CD4-positive, alpha-beta T cell treated with Interleukin-1 beta for 1 hour (primary cell): ENCODE measurements at places on chromosomes 4 and X.

DNA sequence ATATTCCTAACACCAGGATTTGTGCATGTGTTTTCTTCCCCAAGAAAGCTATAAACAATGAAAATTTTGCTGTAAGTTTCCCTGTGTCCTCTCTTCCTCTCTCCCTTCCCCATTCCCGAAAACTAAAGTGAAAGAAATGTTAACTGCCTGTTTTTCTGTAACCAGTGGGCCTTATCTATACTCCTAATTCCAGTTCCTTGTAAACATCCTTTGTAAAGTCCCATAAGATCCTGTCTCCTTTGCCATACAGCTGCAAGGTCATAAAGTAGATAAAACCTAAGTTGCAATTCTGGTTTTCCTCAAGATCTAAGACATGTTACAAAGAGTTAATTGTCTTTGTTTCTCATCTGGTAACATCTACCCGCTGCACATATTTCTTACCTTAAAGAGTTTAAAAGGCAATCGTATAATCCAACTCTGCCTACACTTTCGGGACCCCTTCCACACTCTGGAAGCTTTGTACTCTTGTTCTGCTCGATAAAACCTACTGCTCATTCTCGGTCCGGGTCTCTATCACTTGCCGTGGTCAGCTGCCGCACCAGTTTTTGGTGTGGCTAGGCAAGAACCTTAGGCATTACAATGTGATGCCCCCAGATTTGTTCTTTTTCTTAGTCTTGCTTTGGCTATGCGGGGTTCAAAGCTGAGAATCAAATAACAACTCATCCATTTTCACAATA is 20.5 kb downstream of the UGT2B7 start:
- no peak for DNase-seq

DNA sequence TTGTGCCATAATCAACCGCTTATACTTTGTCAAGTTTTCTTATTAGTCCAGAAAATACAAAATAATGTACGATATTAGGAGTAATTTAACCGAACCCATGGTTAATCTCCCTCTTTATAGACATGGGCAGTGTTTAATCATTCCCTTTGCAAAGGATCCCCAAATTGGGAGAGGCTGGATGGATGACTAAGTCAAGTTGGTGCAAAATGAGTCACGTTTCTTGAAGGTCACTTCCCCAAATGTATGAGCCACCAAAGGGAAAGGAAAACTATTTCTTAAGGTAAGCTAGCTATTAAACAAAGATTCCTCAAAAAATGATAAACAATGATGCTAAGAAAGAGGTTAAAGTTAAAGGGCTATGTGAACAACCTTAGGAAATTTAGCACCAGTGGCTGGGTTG is 17.5 kb downstream of the MAML3 start:
- no peak for DNase-seq

DNA sequence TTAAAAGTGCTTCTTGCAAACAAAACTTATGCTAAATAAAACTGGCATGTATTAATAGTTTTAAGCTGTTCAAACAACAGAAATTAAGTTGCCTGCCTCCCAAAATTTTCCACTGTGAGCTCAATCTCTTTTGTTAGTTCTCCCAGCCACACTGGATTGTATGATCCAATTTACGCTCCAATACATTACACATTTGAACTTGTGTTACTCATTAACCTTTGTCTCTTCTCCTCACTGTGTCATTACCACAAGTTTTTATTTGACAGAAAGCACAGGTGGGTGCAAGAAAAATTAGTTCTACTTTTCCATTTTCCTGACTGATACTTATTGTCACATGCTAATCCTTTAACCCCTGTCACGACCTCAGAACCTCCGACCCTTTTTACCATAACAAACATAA is 55.5 kb downstream of the SHISA3 start:
- DNase-seq, result no peak

DNA sequence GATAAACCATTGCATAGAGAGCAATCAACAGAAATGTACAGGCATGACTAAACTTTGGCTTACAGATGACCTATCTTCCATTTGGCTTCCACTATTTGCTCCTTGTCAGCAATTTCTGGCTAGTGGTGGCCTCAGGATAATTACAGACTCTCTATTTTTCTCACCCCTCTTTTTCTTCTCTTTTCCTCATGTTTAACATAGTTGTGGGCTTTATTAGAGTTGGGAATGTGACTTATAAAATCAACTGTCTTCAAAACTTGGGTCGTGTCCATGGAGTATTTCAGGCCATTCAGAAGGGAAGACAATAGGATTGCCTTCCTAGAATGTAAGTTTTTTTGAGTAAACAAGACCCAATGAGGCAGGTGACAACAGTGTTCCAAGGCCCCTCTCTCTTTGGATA is 236.2 kb downstream of the FRAS1 start:
- DNase-seq, result no peak

DNA sequence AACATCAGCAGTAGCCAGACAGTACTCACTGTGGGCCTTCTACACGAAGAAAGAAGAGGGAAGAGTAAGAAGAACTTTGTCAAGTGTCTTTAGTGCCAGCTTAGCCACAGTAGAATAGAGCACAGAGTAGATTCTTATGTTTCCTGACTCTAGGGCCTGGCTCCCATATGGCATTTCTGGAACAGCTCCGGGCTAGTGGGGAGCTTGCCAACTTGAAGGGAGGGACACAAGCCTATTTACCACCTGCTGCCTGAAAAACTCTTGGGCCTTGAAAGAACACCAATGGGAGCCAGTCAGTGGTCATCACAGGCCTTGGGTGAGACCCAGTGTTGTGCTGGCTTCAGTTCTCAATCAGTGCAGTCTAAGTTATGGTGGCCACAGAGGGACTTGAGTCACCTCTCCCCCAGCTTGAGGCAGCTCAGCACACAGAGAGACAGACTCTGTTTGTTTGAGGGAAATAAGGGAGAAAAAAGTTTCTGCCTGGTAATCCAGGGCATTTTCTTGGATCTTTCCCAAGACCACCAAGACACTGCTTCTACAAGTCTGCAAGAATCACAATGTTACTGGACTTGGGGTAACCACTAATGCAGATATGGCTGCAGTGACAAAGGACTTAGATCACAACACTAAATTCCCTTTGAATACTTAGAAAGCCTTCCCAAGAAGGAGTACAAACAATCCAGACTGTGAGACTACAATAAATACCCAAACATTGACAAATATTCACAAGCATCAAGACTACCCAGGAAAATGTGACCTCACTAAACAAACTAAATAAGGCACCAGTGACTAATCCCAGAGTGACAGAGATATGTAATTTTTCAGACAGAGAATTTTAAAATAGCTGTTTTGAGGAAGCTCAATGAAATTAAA is 261.0 kb upstream of the NDST3 start:
- no peak for DNase-seq

- DNase-seq, result no peak
Observed at GRCh38 chr4:132865458-132865857, 283.6 kb upstream of the PCDH10 start.

- no peak for DNase-seq
Observed at GRCh38 chr4:73868206-73869129, 725 bp upstream of the CXCL1 start.

DNA sequence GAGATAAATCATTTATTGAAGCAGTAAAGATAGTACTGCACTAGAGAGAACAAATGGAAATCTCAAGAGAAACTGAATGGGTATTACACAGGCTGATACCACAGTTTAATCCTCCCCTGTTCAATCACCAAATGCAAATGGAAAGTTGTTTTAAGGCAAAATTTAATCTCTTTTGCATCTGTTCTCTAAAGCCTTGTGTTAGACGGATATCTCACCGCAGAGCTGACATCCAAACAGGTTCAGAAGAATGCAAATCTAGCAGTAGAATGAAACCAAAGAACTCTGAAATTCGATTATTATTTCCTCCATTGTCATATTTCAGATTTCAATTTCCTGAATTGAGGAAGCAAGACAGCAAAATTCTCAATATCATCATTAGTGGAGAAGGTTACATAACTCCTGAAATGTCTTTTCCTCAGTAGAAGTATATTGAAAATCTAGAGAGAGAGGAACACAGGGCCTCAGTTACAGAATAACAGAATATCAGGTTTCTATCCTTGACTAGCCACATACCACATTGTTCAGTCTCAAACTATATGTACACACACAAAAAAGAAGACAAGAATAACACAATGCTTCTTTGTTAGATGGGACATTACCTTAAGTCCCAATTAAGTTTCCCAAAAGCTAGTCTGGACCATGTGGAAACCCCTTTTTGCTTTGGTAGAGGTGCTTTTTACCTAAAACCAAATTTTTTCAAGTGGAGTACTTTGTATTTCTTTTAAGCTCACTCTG is 94.1 kb upstream of the BANK1 start:
- DNase-seq, result no peak

DNA sequence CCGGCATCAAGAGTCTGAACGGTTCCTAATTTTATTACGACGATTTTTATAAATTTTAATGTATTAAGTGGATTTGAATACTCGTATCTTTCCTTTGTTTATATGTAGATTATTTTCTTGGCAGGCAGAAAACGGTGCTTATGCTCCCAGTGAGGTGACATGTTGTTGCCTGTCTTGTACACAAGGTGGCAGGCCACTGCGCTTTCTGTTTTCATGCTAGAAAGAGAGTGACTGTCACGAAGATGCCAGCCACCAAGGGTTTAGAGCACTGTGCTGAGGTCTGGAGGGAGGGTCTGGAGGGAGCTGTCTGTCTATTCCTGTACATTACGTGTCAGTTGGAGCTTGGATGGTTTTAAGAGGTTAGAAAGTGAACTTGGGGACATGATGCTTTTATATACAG is 87.7 kb downstream of the SHROOM2 start:
- peak; percentile 40 for DNase-seq
